Right lung (tissue), 10 donors: ENCODE measurements at places on chromosomes 1 and 21. TPM values are rescaled to one million over a fixed set of nuclear protein-coding genes. Genes with fewer than 3 reads are reported as not detected.

CFAP74 gene
- polyA plus RNA-seq, result 1.5 TPM

TFF3 gene
- 6.2 TPM for polyA plus RNA-seq

CDCA8 gene
- polyA plus RNA-seq, result 16.2 TPM

PALMD gene
- 26.9 TPM for polyA plus RNA-seq

SMIM1 gene
- 4.6 TPM for polyA plus RNA-seq

KCNA3 gene
- 0.89 TPM for polyA plus RNA-seq

DNA sequence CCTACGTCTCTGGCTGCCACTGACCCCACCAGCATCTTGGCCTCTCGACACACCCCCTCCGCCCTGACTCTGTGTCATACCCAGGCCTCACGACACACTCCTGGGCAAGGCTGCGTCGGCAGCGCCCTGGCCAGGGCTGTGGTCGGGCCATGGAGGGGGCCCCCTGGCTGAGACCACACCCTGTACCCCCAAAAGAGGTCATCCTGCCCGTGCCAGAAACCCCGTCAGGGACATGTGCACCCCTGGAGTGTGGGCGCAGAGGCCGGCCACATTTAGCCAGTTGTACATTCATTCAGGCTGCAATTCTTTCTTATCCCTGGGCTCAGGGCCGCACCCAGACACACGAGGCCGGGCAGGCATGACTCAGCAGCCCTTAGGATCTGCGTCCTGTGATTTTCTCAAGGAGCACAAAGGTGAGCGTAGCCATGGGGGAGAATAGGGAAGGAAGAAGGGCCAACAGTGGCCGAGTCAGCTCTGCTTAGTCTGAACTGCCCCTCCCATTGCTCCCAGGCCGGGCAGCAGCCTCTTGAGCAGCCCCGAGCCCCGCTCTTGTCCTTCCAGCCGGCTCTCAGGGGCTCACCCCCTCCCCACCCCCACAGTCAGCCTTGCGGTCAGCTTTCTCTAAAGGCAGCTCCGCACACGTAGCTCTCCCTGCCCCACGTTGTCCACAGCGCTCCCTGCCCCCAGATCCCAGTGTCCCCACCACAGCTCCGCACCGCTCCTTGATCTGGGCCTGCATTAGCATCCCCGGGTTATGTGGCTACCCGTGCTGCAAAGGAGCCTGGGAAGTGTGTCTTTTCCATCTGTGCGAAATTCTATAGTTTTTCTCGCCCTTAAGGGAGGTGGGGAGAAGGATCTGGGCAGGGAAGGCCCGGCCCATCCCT is 7.9 kb downstream of the CSTB start:
- no peak for DNase-seq

GRCh38 chr1:226223786-226224244 is 351 bp downstream of the MIXL1 start:
- peak; percentile 11 for DNase-seq

- DNase-seq, result no peak
Measured at GRCh38 chr1:4002061-4002521, 102.0 kb upstream of the C1orf174 start.

DNA sequence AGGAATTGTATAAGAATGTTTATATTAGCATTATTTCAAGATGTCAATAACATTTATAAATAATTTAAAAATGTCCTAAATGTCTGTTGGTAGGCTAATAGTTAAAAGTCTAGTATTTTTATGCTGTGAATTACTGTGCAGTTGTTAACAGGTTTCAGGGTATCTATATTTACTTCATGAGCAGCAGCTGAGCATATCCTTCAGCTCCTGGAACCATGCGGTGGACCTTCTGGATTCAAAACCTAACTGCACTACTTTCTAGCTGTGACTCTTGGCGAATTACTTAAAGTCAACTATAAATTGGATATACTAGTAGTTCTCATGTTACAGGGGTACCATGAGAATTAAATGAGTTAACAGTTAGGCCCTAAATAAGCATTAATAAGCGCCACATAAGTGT is 3.7 kb downstream of the CEP350 start:
- DNase-seq, result no peak
